Muscle of arm (tissue), 14 donors: ENCODE measurements at places on chromosomes 2 and 18. TPM values are rescaled to one million over a fixed set of nuclear protein-coding genes. Genes with fewer than 3 reads are reported as not detected.

Gene PPP1R1C
- not detected for polyA plus RNA-seq

Gene ALPG
- polyA plus RNA-seq = not detected

Gene AKAIN1
- polyA plus RNA-seq = not detected

Gene GAL3ST2
- 0.22 TPM for polyA plus RNA-seq

Gene SFT2D3
- polyA plus RNA-seq = not detected

Gene DSG1
- 18.4 TPM for polyA plus RNA-seq

Gene LAMA3
- polyA plus RNA-seq = 3.8 TPM

Gene KLHL14
- not detected for polyA plus RNA-seq

Gene SERPINB4
- 3.0 TPM for polyA plus RNA-seq

Gene VWA3B
- polyA plus RNA-seq = 1.8 TPM

Gene UGT1A3
- polyA plus RNA-seq = not detected

Gene COL3A1
- polyA plus RNA-seq = 5,387 TPM

Gene CYP26B1
- polyA plus RNA-seq = 11.4 TPM
